IPS-NIHi11 (cell line): ENCODE measurements at places on chromosomes 1 and 21.

- DNase-seq: no peak
Measured at GRCh38 chr1:226977643-226978431, 37.7 kb downstream of the COQ8A start.

DNA sequence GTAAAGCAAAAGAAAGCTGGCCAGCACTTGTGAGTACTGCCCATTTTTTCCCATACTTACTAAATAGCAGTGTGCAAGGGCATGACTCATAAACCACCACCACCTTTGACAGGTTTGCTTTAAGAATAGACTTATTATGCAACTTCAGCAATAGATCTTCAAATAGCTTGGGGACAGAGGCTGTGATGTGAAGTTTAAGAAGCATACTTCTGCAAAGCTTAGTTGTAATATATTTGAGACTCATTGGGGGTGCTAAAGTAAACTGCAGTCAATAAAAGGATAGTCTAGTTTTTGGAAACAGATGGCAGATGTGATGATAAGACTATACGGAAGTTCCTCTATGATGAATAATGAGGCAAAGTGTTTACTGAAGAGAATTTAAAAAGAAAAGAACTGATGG is 210.0 kb downstream of the PLA2G4A start:
- DNase-seq: no peak

- peak; percentile 75 for DNase-seq
Measured at GRCh38 chr1:155086128-155086741, 7.6 kb downstream of the EFNA3 start.

- no peak for DNase-seq
Measured at GRCh38 chr1:51247022-51247421, 10.9 kb downstream of the RNF11 start.

DNA sequence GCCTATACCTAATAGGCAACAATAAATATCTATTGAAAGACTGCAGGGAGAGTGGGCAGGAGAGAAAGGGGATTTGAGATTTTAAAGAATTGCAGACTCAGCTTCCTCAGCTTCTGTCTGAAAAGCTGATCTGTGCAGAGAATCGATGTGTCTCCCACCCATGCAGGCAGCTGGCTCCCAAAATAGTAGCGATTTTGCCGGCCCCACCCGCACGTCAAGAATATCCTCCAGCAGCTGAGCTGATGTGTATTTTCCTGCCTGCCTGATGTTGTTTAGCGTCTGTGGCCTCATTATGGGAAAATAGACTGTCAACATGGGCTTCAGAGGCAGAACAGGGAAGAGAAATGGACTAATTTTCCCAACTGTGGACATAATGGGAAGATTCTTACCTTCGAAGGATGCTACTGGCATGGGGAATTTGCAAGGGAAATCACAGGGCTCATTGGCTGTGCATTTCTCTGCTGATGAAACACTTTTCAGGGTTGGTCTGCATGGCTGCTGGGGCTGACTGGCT is 699.8 kb downstream of the PTPRU start:
- no peak for DNase-seq

DNA sequence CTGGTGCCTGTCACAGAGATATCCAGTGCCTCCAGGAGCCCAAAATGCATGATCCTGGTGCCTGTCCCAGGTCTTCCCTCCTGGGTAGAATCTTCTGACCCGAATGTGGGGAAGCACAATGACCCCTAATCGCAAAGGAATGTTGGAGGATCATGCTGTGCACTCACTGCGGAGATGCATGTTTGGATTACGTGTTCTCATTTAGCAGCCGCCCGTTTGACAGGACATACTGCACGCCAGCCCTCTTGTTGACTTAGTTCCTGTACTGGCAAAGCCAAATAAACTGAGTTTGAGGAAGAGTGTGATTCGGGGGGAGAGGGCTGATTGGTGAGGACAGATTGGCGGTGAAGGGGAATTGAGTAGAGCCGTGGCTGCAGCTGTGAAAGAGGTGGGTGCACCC is 85.9 kb upstream of the SIM2 start:
- DNase-seq: no peak

DNA sequence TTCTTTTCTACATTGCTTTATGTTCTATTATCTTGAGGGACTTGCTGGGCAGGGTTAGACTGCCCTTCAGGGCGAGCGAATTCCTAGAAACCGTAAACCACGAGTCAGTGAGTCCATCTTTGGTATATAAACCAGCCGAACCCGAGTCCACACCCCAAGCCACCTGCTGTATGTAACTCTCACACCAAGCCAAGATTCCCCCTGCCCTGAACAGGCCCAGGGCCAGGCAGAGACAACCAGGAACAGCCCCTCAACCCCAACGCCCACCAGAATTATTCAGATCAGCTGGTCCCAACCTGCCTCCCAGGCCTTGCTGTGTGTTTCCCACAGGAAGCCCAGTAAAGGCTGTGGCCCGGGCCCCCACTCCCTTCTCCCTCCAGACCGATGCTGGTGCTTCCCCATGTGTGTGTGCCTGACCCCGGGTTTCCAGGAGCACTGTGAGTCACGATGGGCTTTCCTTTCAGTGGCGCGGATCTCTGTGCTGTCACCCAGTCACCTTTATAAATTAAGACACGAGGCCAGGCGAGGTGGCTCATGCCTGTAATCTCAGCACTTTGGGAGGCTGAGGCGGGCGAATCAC is 17.1 kb downstream of the KIF17 start:
- DNase-seq: no peak

DNA sequence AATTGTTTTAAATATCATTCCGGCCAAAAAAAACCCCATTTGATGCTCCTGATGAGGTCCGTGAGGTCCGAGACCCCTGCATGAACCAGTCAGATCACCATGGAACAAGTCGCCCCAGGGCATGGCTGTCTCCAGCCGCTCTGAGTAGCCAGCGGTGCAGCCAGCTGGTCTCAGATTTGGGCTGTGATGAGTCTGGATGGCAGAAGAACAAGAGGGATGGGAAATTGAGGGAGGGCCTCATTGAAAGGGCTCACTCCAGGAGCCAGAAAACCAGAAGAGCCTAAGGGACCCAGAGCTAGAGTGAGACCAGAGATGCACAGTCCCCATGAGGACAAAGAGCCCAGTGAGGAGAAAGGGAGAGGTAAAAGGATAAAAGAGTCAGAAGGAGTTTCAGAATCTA is 174.0 kb downstream of the TOMM20 start:
- DNase-seq: no peak

GRCh38 chr1:225762444-225762843 is 15.2 kb upstream of the SRP9 start:
- no peak for DNase-seq

DNA sequence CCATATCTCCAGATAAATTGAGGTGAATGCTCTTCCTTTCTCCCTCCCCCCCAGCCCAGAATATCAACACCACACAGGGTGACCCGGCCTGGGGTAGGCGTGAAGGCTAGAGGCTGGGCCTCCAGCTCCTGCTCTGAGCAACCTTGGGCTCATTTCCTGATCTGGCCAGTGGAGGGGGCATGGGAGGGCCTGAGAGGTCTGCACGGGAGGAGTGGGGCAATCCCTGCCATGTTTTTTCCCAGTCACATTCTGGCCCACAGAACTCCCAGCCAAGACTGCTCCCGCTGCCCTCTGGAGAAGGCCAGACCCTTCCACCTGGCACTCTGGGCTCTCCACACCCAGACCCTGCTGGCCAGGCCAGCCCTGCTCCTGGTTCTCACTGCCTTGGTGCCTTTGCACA is 3.9 kb downstream of the CLDN19 start:
- peak; percentile 67 for DNase-seq

GRCh38 chr1:34639701-34640100 is 115.1 kb upstream of the GJB5 start:
- DNase-seq: no peak

- no peak for DNase-seq
Measured at GRCh38 chr1:51714374-51715019, 97.6 kb downstream of the OSBPL9 start.

DNA sequence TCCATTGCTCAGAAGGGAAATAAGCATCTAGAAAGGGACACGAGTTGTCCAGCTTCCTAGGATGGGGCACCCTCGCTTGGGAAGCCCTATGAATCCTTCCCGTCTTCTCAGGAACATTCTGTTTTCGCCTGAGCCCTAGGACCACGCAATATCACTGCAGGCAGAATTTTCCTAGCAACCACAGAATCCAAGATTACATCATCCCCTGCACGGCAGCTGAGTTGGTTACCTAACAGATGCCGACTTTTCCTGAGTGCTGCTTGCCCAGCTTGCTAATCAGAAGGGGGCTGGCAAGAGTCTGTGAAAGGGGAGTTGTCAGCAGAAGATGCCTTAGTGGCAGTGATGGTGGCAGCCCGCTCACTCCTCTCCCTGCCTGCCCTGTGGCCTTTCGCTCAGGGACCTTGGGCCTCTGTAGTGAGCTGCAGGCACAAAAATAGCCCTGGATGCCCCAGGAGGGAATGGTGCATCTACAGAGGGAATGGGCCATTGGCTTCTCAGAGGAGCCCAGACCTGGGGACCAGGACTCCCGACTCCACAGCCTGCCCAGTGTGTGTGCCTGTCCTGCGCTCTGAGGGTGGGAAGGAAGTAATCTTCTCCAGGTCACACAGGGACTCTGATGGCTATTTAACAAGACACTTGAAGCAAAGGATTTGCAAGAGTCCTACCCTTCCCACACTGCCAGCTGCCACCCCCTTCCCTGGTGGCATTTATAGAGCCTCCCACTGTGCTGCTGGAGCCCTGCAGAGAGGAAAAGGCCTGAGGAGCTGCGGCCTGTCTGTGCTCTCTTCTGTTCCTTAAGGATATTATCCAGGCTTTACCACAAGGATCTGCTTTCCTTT is 28.9 kb upstream of the CLSTN1 start:
- DNase-seq: no peak

- no peak for DNase-seq
Measured at GRCh38 chr1:15538771-15539170, 12.1 kb downstream of the DNAJC16 start.

- no peak for DNase-seq
Measured at GRCh38 chr1:196774603-196775002, at the start of gene CFHR3. CFHR3 (plus strand) TSS chr1:196774840; CDS start chr1:196774887, 47 bp downstream.

GRCh38 chr1:54485416-54485815 is 62.6 kb upstream of the ACOT11 start:
- no peak for DNase-seq

GRCh38 chr1:84870591-84870990 is 22.4 kb downstream of the LPAR3 start:
- DNase-seq: no peak

DNA sequence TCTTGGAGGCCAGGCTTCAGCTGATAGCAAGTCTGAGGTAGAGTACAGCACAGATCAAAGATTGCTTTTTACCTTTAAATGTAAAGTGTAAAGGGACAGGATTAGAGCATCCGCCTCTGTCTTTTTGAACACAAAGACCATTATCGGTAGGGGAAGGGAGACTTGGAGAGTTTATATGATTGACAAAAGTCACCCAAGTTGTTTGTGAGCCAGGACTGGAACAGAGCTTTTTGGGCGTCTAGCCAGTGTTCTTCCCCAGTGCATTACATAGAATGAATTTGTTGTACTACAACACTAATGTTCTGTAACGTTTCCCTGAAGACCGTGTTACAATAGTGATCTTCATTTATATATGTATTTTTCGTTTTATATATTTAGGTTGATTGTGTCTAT is 9.3 kb upstream of the PIGC start:
- DNase-seq: no peak

- peak; percentile 44 for DNase-seq
Measured at GRCh38 chr1:36463463-36463802, 751 bp downstream of the MRPS15 start.

DNA sequence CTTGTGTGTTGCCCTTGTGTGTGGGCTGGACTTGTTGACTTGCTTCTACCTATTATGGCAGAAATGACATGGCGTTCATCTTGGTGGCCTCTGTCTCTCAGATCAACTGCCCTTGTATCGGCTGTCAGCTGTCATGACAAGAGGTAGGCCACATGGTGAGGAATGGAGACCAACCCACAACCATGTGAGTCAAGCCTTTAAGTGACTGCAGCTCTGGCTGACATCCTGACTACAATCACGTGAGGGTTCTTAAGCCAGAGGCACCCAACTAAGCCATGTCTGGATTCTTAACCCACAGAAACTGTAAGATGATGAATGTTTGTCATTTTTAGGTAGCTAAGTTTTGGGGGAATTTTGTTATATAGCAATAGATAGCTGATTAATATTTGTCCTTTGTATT is 82.1 kb downstream of the KCND3 start:
- DNase-seq: no peak

GRCh38 chr21:44982558-44983250 is 42.9 kb downstream of the SLX9 start:
- no peak for DNase-seq

DNA sequence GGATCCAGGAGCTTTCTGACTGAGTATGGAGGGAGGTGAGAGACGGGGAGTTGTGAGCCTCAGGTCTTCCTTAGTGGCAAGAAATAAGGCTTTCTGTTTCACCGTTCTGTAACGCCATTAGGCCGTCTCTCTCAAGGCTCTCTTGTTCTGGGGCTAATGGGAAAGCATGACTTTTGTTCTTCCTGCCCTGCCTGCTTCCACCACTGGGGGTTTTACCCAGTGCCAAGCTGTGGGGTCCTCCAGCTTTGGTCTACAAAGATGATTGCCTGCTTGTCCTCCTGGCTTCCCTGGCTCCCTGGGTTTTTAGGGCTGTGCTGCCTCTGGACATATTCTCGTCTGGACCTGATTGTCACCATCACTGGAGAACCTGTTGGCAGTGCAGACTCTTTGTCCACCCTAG is 74.8 kb upstream of the TINAGL1 start:
- peak; percentile 41 for DNase-seq

GRCh38 chr1:236815941-236816340 is 20.8 kb downstream of the MTR start:
- no peak for DNase-seq

DNA sequence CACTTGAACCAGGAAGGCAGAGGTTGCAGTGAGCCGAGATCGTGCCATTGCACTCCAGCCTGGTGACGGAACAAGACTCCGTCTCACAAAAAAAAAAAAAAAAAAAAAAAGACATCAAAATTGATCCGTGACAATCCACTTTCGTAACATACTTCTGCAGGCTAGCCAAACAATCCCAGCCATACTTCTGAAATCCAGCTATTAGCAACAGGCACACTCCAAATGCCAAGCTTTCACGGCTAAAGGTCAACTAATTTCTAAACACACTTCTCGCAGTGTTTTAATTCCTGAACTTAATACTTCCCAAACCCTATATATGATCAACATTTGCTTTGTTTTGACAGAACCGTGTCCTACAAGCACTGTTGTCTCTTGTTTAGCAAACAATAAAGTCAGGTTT is 411.3 kb upstream of the RUNX1 start:
- DNase-seq: no peak

GRCh38 chr1:74508449-74508848 is 4.0 kb downstream of the LRRC53 start:
- no peak for DNase-seq

DNA sequence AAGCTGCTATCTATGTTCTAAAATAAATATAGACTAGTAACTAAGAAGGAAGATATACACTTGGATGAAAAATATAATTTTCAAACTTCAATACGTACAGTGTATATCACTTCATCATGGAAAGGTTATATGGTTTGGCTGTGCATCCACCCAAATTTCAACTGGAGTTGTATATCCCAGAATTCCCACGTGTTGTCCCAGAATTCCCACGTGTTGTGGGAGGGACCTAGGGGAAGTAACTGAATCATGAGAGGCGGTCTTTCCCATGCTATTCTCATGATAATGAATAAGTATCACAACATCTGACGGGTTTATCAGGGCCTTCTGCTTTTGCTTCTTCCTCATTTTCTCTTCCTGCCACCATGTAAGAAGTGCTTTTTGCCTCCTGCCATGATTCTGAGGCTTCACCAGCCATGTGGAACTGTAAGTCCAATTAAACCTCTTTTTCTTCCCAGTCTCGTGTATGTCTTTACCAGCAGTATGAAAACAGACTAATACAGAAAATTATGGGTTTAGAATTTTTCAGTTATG is 10.7 kb downstream of the NEGR1 start:
- DNase-seq: no peak

- no peak for DNase-seq
Measured at GRCh38 chr1:13779930-13780329, 79.9 kb downstream of the PRDM2 start.

GRCh38 chr1:167345386-167345733 is 124.7 kb downstream of the POU2F1 start:
- DNase-seq: no peak
